ENCODE measurements at places on chromosomes 1 and 21. TPM values are rescaled to one million over a fixed set of nuclear protein-coding genes. Genes with fewer than 3 reads are reported as not detected.
A peak's percentile ranks its signal among the peaks of the same experiment; 100 is the strongest.

GRCh38 chr1:160340146-160340545 is 2.9 kb downstream of the COPA start:
- no peak for DNase-seq

DNA sequence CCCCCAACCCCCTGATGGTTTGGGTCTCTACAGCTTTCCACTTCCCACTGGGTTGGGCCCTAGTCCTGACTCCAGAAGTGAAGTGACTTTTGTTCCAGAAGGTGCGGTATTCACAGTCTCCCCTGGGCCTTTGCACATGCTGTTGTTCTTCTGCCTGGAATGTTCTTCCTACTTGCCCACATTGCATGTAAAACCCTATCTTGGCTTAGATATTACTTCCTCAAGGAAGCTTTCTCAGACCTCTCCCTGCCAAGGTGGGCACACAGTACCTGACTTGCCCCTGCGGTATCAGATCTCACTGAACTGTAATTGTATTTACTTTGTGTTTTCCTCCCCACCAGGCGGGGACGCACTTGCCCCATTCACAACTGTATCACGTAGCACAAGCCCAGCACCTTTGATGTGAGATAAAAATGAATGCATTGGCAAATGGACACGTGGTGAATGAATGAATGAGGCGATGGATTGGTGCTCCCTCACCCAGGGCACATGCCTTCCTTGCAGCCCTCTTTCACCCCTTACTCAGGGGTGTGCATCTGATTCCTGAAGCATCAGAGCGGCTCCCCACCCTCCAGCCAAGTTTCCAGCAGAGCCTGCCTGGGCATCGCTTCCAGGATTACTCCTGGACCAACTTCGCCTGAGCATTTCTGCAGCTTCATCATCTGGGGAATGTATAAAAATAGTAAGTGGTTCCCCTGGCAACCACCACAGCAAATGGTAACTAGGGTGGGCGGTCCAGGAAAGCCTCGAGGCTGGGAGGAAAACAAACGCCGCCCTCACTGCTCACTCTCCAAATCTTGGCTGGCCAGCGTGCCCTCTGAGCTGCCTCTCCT is 19.8 kb downstream of the NENF start:
- peak; percentile 86 for DNase-seq

DNA sequence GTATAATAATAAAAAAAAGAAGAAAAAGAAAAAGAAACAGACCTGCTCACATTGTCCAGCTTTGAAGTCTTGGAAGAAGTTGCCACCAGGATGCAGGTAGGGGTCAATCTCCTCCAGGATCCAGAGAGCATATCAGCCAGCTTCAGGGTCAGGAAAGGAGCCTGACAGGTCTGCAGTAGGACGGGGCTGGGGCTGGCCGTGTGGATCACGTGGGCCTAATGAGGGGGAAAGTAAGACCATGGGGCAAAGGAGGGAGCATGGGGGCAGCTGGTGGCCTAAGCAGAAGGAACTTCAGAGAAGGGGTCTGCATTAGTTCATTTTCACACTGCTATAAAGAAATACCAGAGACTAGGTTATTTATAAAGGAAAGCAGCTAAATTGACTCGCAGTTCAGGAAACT is 19.3 kb upstream of the SMYD3 start:
- DNase-seq, result no peak

OR2L5 gene
- total RNA-seq, result not detected

ATF3 gene
- 35.7 TPM for total RNA-seq
